ENCODE measurements at places on chromosomes 5 and 9.
A peak's percentile ranks its signal among the peaks of the same experiment; 100 is the strongest.

DNA sequence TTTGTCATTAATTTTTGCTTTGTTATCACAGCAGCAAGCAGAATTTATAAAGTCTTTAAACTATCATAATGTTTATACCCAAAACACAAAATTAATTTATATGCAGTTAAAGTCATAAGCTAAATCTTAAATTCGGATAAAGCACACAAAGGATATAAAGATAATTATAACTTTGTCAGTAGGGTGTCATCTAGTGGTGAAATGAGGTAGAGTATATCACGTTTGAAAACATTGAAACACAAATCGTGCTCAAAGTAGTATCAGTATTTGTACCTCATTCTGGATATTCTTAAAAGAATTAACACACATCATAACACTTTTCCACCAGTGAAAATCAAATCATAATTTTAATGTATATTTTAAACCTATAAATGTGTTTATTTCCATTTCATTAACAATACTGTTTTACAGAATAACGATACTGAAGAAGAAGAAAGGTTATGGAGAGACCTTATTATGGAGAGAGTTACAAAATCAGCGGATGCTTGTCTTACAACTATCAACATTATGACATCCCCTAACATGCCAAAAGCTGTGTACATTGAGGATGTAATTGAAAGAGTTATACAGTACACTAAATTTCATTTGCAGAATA is 129.5 kb downstream of the NIPBL start:
- peaks cover 63% of the 10 kb centered on the region for H3K36me3 ChIP-seq
- H3K4me1 ChIP-seq, result no peaks in the 10 kb centered on the region
- no peaks in the 10 kb centered on the region for H3K27me3 ChIP-seq
- H3K4me3 ChIP-seq, result no peak overlapping the region
- no peak overlapping the region for H3K27ac ChIP-seq

DNA sequence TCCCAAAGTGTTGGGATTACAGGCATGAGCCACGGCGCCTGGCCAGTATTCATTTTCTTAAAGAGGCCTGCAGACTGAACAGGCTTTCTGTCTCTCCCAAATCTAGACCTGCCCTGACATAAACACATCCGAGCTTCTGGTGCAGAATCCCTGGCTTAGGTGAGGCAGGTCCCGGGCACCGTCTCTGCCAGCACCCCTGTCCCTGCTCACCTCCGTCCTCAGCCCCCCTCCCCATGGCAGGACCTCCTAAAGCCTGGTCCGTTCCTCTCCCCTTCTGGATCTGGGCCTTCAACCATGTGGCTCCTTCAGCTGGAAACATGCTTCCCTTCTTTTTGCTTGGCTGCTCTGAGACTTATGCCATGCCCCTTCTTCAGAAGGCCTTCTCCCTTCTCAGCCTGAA is 22.7 kb upstream of the RXRA start:
- H3K4me1 ChIP-seq, result no peaks in the 10 kb centered on the region
- H3K27ac ChIP-seq, result no peak overlapping the region
- no peaks in the 10 kb centered on the region for H3K36me3 ChIP-seq

DNA sequence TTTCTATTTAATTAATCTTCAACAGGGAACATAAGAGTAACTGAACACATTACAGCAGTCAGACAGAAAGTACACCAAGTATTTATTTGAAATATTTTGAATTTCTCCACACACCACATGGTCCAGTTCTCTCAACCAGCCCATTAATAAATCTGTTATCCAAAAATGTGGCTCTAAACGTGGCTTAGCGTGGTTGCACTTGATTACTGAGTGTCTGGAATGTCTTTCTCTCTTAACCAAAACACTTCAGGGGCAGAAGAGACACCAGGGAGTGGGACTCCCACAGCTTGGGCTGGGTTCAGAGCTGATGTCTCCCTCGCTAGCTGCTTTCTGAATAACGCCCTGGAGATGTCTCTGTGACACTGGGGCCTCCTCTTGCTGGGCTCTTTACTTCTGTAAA is 52.6 kb upstream of the FANCC start:
- no peak overlapping the region for H3K4me3 ChIP-seq
- H3K36me3 ChIP-seq, result no peaks in the 10 kb centered on the region
- peaks cover 12% of the 10 kb centered on the region for H3K4me1 ChIP-seq
- no peak overlapping the region for H3K27ac ChIP-seq
- no peak for DNase-seq
- no peaks in the 10 kb centered on the region for H3K27me3 ChIP-seq

- H3K4me1 ChIP-seq, result peaks cover 12% of the 10 kb centered on the region
- H3K27me3 ChIP-seq, result no peaks in the 10 kb centered on the region
- H3K36me3 ChIP-seq, result no peaks in the 10 kb centered on the region
- no peak overlapping the region for H3K27ac ChIP-seq
- no peak for DNase-seq
- no peak overlapping the region for H3K4me3 ChIP-seq
Measured at GRCh38 chr9:107571148-107571547, 81.6 kb upstream of the KLF4 start.

DNA sequence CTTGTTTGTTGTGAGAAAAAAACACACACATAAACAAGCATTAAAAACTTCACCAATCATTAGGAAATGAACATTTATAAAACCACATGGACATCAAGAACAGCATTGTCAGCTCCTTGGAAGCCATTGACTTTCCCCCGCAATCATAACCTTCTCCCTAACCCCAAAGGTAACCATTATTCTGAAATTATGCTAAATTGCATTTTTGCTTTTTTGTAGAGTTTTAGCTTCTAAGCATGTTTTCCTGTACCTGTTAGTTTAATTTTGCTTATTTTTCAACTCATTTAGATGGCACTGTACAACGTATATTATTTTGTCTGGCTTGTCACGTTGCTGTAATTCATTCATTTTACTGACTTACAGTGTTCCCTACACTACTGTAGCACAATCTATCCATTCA is 36.8 kb downstream of the PDE6A start:
- no peaks in the 10 kb centered on the region for H3K36me3 ChIP-seq
- H3K4me3 ChIP-seq, result no peak overlapping the region
- no peak for DNase-seq
- no peaks in the 10 kb centered on the region for H3K4me1 ChIP-seq
- no peak overlapping the region for H3K27ac ChIP-seq

GRCh38 chr5:149172261-149172660 is 31.0 kb downstream of the ABLIM3 start:
- peaks cover 17% of the 10 kb centered on the region for H3K4me1 ChIP-seq
- H3K27me3 ChIP-seq, result no peaks in the 10 kb centered on the region
- H3K27ac ChIP-seq, result no peak overlapping the region
- H3K4me3 ChIP-seq, result no peak overlapping the region

- no peaks in the 10 kb centered on the region for H3K36me3 ChIP-seq
- DNase-seq, result no peak
- H3K27me3 ChIP-seq, result no peaks in the 10 kb centered on the region
- H3K4me1 ChIP-seq, result peaks cover 36% of the 10 kb centered on the region
Measured at GRCh38 chr5:56674441-56674840, 140.9 kb upstream of the MAP3K1 start.

GRCh38 chr9:106615118-106615889 is 247.7 kb upstream of the ZNF462 start:
- H3K27me3 ChIP-seq, result no peaks in the 10 kb centered on the region
- no peaks in the 10 kb centered on the region for H3K4me1 ChIP-seq
- no peak overlapping the region for H3K4me3 ChIP-seq
- H3K27ac ChIP-seq, result no peak overlapping the region

DNA sequence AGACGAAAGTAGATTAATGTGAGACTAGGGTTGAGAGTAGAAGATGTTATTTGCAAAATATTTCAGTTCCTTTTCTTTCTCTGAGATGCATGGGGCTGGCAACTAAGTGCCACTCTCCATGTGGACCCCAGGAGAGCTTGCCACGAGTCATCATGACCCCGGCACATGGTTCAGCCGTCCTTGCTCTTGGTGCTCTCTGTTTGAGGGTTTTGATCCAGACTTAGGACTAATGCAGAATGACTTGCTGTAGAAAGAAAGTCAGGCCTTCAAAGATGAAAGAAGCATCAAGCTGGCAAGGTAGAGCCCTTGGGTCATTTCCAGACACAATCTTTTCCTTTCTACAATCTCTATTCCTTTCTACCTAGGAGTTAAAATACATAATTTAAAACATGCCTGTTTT is 84.7 kb downstream of the RASGRF2 start:
- H3K27ac ChIP-seq, result no peak overlapping the region
- no peak for DNase-seq
- no peaks in the 10 kb centered on the region for H3K27me3 ChIP-seq
- no peaks in the 10 kb centered on the region for H3K4me1 ChIP-seq
- H3K36me3 ChIP-seq, result no peaks in the 10 kb centered on the region

- no peak overlapping the region for H3K27ac ChIP-seq
- no peaks in the 10 kb centered on the region for H3K36me3 ChIP-seq
- no peak overlapping the region for H3K4me3 ChIP-seq
- DNase-seq, result no peak
Measured at GRCh38 chr9:71270554-71270953, 149.1 kb upstream of the TRPM3 start.

- peak overlapping the region; percentile 9 for H3K4me3 ChIP-seq
- peak overlapping the region; percentile 93 for H3K27ac ChIP-seq
- peak; percentile 48 for DNase-seq
- peaks cover 18% of the 10 kb centered on the region for H3K36me3 ChIP-seq
- H3K4me1 ChIP-seq, result peaks cover 68% of the 10 kb centered on the region
Measured at GRCh38 chr9:109098171-109098959, 21.4 kb downstream of the TMEM245 start.

GRCh38 chr5:147327421-147327820 is 92.6 kb downstream of the STK32A start:
- no peak overlapping the region for H3K27ac ChIP-seq
- no peak overlapping the region for H3K4me3 ChIP-seq
- H3K36me3 ChIP-seq, result no peaks in the 10 kb centered on the region
- no peak for DNase-seq
- H3K27me3 ChIP-seq, result no peaks in the 10 kb centered on the region

GRCh38 chr9:105198023-105198422 is 46.4 kb upstream of the SLC44A1 start:
- H3K27me3 ChIP-seq, result no peaks in the 10 kb centered on the region
- no peak for DNase-seq
- H3K36me3 ChIP-seq, result no peaks in the 10 kb centered on the region
- no peak overlapping the region for H3K4me3 ChIP-seq

GRCh38 chr5:39661026-39661779 is 236.4 kb upstream of the DAB2 start:
- H3K27ac ChIP-seq, result peak overlapping the region; percentile 40
- H3K4me3 ChIP-seq, result no peak overlapping the region
- no peaks in the 10 kb centered on the region for H3K27me3 ChIP-seq
- peaks cover 17% of the 10 kb centered on the region for H3K4me1 ChIP-seq

- H3K27me3 ChIP-seq, result no peaks in the 10 kb centered on the region
- H3K4me1 ChIP-seq, result peaks cover 46% of the 10 kb centered on the region
- peak overlapping the region; percentile 73 for H3K27ac ChIP-seq
- H3K4me3 ChIP-seq, result no peak overlapping the region
- DNase-seq, result no peak
Measured at GRCh38 chr9:105291422-105291859, 47.0 kb downstream of the SLC44A1 start.

GRCh38 chr5:124660229-124661093 is 86.0 kb downstream of the ZNF608 start:
- H3K36me3 ChIP-seq, result no peaks in the 10 kb centered on the region
- H3K27me3 ChIP-seq, result no peaks in the 10 kb centered on the region
- H3K27ac ChIP-seq, result peak overlapping the region; percentile 81
- peak; percentile 91 for DNase-seq
- peak overlapping the region; percentile 16 for H3K4me3 ChIP-seq

DNA sequence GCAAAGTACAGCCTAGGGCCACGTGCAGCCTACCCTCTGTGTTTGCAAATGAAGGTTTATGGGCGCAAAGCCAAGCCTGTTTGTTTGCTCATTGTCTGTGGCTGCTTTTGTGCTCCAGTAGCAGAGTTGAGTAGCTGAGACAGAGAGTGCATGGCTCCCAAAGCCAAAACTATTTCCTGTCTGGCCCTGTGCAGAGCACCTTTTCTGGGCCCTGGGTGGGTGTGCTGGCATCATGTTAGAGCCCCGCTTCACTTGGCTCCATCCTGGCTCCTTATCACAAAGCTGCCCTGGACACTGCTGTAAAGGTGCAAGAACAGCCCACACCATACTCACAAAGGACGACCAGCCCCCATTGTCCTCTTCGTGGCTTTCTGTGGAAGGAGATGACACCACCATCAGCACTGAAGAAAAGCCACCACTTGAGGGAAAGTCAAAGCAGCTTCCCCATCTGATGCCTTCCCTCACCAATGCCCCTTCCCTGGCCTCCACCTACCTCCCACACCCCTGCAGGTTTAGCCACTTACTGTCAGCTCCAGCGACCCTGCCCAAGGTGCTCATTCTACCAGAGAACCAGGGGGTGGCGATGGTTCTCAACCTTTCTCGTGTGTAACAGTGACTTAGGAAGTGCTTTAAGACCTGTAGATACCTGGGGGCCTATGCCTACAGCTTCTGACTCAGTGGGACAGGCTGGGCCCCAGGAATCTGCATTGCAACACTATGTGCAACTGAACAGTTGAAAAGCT is 23.4 kb downstream of the LCP2 start:
- peaks cover 9% of the 10 kb centered on the region for H3K27me3 ChIP-seq
- no peak overlapping the region for H3K27ac ChIP-seq
- H3K4me1 ChIP-seq, result no peaks in the 10 kb centered on the region
- no peak overlapping the region for H3K4me3 ChIP-seq
- H3K36me3 ChIP-seq, result no peaks in the 10 kb centered on the region
- no peak for DNase-seq

DNA sequence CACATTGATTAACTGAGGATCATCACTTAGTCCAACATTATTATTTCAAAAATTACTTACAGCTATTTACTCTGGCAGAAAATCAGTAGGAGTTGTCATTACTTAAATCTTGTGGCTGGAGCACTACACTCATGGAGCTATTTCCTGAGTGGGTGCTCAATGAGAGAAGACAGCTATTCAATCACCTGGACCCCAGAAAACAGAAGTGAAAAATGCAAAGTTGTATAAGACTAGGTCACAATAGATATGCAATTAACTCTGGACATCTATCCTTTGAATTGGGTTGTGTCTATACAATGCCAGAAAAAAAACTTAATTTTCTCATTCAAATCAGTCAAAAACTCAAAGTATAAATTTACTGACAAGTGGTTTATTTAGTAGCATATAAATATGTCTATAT is 340.9 kb downstream of the EFNA5 start:
- H3K4me1 ChIP-seq, result no peaks in the 10 kb centered on the region
- no peaks in the 10 kb centered on the region for H3K36me3 ChIP-seq
- DNase-seq, result no peak
- no peaks in the 10 kb centered on the region for H3K27me3 ChIP-seq
- H3K27ac ChIP-seq, result no peak overlapping the region

DNA sequence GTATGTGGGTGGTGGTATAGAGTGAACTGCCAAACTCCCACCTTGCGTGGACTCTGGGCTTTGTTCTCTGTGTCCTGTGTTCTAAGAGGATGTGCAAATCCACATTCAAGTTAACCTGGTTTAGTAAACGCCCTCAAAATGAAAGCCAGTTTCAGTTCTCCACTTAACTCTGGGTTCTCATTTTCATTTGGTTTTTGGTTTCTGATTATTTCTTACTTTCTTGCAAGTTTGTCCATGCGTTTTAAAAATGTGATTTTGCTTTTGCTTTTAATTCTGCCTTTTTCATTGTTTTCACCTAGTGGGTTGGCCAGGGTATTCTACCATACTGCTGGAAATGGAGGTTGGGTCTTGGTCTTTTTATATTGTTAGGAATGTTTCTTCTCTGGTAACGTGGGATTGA is 38.2 kb downstream of the GALNT10 start:
- H3K27me3 ChIP-seq, result no peaks in the 10 kb centered on the region
- no peaks in the 10 kb centered on the region for H3K4me1 ChIP-seq
- no peak overlapping the region for H3K27ac ChIP-seq
- H3K36me3 ChIP-seq, result peaks cover 31% of the 10 kb centered on the region

- H3K4me1 ChIP-seq, result no peaks in the 10 kb centered on the region
- H3K27me3 ChIP-seq, result no peaks in the 10 kb centered on the region
- no peaks in the 10 kb centered on the region for H3K36me3 ChIP-seq
- no peak overlapping the region for H3K4me3 ChIP-seq
- H3K27ac ChIP-seq, result no peak overlapping the region
Measured at GRCh38 chr5:129135633-129136032, 41.1 kb downstream of the ISOC1 start.

Measured in PC-9 (cell line).